ENCODE measurements at places on chromosomes 3 and 15.

- DNase-seq = no peak
These were observed 20.5 kb upstream of the APEH start for GRCh38 chr3:49653621-49654020.

- no peak for DNase-seq
These were observed 80.3 kb downstream of the TMEM266 start for GRCh38 chr15:76140074-76140464.

- DNase-seq = no peak
These were observed 148.3 kb upstream of the ARHGEF26 start for GRCh38 chr3:153972862-153973261.

DNA sequence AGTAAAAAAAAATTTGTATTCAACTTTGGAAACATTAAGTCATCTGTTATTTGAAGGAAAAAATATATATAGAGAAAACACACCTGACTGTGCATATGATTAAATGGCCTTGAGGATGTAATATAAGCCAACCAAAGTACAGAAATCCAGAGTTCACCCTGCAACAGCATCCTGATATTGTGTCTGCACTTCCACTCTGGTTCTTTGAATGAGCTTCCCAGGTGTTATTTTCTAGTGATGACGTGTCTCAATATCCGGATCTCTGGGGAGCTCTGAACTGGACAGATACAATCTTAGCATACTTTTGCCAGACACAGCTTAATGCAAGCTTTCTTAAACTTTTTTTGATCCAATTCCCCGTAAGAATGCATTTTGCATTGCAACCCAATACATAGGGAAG is 19.5 kb upstream of the PIK3CB start:
- no peak for DNase-seq

DNA sequence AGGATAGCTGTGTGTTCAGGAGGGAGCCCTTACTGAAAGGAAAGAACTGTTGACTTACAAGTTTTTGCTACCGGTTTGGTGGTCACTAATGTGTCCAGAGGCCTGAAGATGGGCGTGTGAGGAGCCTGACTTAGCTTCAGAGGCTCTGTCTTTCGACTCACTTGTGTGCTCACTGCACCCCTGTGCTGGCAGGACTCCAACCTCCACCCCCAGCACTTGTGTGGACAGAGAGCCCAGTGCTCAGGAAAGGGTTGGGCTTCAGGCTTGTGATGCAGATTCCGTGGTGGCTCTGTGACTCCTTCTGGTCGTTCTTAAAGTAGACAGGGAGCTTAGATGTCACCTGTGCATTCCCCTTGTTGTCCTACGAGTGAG is 100.9 kb downstream of the PGPEP1L start:
- DNase-seq = no peak

DNA sequence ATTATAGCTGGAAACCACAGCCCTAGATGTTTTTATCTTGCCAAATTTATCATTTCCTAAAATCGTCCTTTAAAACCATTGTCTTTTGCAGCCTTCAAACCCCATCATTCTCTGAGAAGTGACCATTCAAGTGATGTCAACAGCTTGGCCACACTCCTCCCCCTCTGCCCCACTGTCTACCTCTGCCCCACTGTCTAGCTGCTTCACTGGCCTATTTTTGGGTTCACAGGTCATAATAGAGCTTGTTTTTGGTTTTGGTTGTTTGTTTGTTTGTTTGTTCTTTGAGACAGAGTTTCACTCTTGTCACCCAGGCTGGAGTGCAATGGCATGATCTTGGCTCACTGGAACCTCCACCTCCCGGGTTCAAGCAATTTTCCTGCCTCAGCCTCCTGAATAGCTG is 93.2 kb upstream of the IL12A start:
- no peak for DNase-seq

DNA sequence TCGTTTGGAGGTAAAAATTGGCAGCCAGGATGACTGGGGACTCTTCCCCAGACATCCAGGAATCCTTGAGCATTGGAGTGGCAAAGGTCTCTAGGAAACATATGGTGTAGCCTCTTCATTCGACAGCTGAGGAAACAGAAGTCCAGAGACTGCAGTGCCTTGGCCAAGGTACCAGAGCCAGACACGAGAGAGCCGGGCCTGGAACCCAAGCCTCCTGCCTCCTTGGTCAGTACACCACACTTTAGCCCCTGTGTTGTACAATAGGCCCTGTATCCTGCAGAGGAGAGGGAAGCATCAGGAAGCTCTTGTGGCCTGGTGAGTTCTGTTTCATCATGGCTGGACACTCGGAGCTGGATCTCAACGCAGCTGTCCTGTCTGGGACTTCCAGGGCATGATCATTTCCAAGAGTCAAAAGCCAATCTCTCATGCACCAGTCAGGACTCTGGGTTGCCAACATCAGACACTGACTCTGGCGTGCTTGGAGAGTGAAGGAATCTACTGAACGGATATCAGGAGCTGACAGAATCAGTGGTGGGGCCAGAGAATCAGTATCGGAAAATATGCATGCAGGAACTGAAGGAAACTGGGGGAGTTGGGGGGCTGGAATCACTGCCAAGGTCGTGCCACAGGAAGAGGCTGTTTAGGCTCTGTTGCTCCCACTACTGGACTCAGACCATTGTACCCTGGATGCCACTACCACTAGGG is 6.4 kb upstream of the MINAR1 start:
- no peak for DNase-seq

- DNase-seq = no peak
These were observed 189.7 kb upstream of the IL12A start for GRCh38 chr3:159798951-159799350.

GRCh38 chr3:98573181-98573728 is 20.2 kb downstream of the CPOX start:
- DNase-seq = no peak

- peak; percentile 86 for DNase-seq
These were observed 3.7 kb downstream of the BMF start for GRCh38 chr15:40104865-40105516.

All from substantia nigra (tissue), 51 donors.